ENCODE measurements at places on chromosomes 5 and 9. TPM values are rescaled to one million over a fixed set of nuclear protein-coding genes. Genes with fewer than 3 reads are reported as not detected.

IL7R gene
- total RNA-seq: 1.1 TPM

DNA sequence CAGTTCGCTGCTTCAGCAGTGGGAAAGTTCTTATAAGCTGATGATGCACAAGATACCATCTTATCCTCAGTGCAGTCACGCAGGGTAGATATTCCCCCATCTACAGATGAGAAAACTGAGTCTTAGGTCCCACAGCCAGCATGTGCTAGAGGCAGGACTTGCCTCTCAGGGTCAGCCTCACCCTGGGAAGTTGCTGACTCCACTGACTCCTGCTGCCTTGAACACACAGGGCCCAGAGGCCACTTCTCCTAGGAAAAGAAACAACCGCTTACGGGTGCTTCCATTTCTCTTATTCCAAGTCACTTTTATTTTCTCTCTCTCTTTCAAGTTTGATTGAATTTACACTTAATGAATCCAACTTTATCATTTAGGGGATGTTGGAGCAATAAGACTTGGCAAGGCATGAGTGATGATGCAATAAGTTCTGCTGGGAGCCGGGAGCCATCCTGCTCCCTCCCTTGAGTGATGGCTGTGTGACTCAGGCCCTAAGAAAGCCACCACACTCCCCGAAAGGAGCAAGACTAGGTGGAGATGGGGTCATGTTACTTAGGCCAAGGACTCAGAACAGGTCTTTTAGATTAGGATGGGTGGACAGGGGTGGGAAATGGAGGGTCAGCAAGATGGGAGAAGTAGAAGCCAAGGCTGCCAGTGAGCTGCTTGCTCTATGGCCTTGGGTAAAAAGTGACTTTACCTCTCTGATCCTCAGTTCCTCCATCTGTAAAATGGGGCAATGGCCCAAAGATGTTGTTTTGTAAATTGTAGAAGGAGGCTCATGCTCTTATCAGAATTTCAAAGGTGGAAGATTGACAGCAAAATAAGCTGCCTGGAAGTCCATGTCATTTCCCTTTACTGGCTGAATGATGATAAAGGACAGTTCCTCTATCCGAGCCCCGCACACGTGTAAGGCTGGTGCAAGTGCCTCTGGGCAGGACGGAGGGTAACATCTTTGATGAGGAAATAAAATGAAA lies 67.4 kb upstream of the ZNF618 start:
- DNase-seq: no peak

DNA sequence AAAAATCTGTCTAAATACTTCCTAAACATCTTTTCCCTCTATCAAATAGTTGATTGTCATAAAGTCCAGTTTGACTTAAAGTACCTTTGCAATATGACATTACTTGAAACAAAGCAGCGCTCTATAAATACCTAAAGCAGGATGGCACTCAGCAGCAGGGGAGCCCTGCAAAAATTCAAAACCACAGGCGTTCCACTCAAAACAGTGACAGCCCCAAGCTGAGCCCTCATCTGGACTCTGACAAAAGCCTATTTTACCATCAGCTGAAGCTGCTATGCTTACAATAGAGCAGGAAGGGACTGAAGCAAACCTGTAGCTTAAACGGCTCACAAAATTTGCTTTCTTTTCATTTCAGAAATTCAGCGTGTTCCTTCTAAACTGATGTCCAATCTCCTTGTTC lies 11.5 kb downstream of the GABRA6 start:
- DNase-seq: no peak

GRCh38 chr9:571066-571465 lies 270.4 kb upstream of the DMRT1 start:
- DNase-seq: no peak

- no peak for DNase-seq
These were observed 99.8 kb downstream of the VAV2 start for GRCh38 chr9:133892193-133892920.

- DNase-seq: peak; percentile 60
These were observed 763 bp downstream of the TJP2 start for GRCh38 chr9:69174616-69175463.

RNF224 gene
- total RNA-seq: not detected

INSL4 gene
- total RNA-seq: not detected

BAG1 gene
- 95.3 TPM for total RNA-seq

- DNase-seq: no peak
These were observed 1166.8 kb downstream of the MAT2B start for GRCh38 chr5:164672205-164672604.

GRCh38 chr5:168209997-168210396 lies 81.4 kb upstream of the WWC1 start:
- no peak for DNase-seq

CD72 gene
- 1.3 TPM for total RNA-seq

- no peak for DNase-seq
These were observed 353.7 kb upstream of the IRX2 start for GRCh38 chr5:3105172-3105571.

- DNase-seq: peak; percentile 50
These were observed 2.1 kb downstream of the NR4A3 start for GRCh38 chr9:99823681-99824377.

FBXL17 gene
- 40.6 TPM for total RNA-seq

DNA sequence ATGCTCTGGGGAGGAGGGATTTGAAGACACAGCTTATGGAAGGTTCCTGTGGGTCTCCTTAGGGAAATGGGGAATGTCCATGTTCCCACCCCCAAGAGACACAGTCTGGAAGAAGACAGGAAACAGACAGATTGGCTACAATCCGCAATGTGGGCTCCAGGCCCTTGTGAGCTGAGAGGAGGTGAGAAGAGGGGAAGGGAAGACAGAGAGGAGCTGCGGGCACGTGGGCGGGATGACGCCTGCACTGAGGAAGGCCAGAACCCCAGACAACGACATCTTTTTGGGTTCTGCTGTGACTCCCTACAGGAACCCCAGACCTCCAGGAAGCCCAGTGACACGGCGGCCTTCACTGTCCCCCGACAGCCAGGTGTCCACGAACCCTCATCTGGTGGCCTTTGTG lies 29.9 kb upstream of the NKD2 start:
- DNase-seq: no peak

TMEM215 gene
- total RNA-seq: not detected

DNA sequence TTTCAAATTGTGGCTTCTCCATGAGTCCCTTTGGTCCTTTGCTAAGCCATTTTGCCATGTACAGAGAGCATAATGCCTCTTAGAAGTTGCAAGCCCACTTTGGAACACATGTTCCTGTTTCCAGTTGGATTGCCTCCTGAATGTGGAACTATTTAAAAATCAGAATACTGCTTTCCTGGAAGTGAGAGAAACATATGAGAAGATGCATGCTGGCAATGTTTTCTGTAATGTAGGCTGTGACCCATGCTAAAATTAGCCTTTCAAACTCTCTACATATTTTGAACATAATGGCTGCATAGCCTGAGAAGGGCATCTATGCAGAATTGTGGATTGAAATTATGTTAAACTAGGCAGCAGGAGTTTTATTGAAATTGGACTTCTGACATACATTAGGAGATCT lies 175.5 kb upstream of the PAPPA start:
- DNase-seq: no peak

COL5A1 gene
- total RNA-seq: 8.7 TPM

FAM81B gene
- 8.0 TPM for total RNA-seq

ST8SIA4 gene
- 5.2 TPM for total RNA-seq

DPH7 gene
- total RNA-seq: 17.7 TPM

- DNase-seq: no peak
These were observed 652.0 kb downstream of the MTRR start for GRCh38 chr5:8520917-8521316.

- DNase-seq: no peak
These were observed 65.1 kb downstream of the VAV2 start for GRCh38 chr9:133927041-133927440.

GRCh38 chr5:126884269-126884819 lies 107.4 kb downstream of the LMNB1 start:
- DNase-seq: no peak

UQCRQ gene
- total RNA-seq: 1,814 TPM

- peak; percentile 18 for DNase-seq
These were observed 76.7 kb downstream of the ITGA1 start for GRCh38 chr5:52864371-52864770.

ADRB2 gene
- total RNA-seq: 5.6 TPM

FGD3 gene
- total RNA-seq: 3.7 TPM

- no peak for DNase-seq
These were observed 29.5 kb downstream of the TTC39B start for GRCh38 chr9:15277400-15278090.

All from heart right ventricle (tissue), 16 donors.